ENCODE measurements at places on chromosomes 2 and 18.

- DNase-seq, result no peak
Observed at GRCh38 chr18:32974421-32975162, 201.8 kb upstream of the KLHL14 start.

- no peak for DNase-seq
Observed at GRCh38 chr2:183149489-183149888, 25.2 kb downstream of the NUP35 start.

DNA sequence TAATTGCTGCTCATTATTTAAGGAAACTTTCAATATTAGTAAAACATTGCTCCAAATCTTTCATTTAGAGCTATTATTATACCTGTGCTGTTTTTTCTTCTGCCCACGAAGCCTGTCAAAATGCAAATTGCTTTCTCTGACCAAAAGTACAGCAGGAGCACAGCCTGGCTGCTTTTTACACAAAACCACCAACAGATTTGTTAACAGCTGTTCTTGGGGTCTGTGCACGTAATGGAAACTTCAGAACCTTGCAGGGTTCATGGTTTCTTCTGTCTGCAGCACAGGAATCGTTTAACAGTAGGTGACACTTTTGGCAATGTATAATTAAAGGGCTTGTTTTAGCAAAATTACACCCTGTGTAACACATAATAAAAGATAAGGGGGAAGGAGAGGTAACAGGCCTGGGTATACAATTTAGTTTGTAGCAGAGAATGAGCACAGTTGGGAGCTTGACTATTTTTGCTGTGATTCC, 447.3 kb downstream of the KCNJ3 start:
- no peak for DNase-seq

GRCh38 chr2:33158482-33159003, 211.8 kb downstream of the LTBP1 start:
- no peak for DNase-seq

- no peak for DNase-seq
Observed at GRCh38 chr18:31490833-31491232, 7.1 kb upstream of the DSG2 start.

DNA sequence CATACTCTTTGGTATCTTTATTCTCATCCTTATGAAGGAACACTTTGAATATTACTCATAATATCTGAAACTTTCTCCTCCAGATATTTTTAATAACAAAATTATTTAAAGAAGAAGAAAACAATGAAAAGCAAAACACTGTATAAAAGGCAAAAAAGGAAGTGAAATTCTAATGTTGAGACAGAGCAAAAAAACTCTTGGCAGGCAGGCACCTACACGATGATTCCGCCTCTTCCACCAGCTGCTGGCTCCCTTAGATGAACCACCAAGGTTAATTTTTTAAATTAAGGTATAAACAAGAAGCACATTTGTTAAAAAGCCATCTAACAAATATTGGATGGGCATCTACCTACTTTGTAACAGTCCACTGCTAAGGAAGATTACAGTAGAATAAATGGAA, 434.7 kb downstream of the EPHA4 start:
- DNase-seq, result no peak

DNA sequence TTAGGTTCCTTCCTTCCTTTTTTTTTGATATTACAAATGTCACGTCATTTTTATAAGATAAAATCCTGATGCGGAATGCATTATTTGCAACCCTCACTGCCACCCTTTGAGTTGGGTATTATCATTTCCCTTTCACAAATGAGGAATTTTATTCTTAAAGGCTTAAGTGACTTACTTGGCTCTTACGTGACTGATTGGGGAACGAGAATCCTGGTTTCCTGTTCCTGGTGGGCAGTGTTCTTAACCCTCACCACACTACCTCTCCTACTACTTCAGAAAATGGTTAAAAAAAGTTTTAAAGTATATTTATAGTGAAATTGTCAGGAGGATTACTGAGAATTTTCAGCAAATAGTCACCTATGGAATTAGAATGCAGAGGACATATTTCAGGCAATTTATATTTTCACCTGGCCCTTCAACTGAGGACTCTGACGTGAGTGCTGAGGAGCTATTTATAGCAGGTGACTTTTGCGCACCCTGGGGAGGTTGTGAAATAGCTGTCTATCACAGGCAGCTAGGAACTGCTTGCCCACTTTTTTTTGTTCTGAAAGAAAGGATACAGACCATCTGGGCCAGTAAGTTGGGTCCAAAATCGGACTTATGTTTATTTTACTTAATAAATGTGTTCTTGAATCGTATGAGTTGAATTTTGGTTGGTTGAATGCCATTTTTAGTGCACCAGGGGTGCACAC, 18.7 kb upstream of the RASGRP3 start:
- DNase-seq, result no peak

GRCh38 chr2:136259551-136259950, 141.6 kb upstream of the CXCR4 start:
- DNase-seq, result no peak

DNA sequence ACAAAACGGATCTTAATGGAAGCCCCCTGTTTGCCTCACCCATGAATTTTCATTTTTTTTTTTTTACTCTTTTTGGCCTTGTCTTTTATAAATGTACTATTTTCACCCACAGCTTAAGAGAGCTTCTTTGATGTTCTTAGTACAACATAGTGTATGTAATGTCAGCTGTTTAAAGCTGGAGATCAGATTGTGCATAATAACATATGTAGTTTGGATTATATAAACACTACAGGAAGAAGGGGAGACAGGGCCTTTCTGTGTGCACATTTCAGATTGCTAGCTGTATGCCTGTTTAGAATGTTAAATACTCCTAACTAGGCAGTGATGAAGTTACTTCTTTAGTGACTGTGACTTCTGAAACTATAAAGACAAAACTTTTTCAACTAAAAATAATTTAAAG, 2.1 kb upstream of the TANC1 start:
- DNase-seq, result no peak

DNA sequence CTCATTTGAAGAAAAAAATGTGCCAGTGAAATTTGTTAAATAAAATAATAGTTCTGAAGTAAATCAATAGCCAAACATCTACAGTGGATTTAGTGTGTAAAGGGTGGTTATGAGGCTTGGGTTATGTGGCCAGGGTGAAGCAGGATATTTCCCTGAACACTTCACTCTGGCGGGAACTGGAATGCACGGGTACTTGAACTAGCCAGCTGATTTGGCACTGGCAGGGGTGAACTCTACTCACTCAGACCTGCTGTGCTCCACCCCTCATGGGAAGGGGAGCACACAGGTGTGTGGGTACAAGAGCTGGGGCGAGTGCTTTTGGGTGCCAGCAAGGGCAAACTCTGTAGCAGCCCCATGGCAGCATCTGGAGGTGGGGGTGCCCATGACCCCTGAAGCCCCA, 278.2 kb downstream of the CALCRL start:
- no peak for DNase-seq

DNA sequence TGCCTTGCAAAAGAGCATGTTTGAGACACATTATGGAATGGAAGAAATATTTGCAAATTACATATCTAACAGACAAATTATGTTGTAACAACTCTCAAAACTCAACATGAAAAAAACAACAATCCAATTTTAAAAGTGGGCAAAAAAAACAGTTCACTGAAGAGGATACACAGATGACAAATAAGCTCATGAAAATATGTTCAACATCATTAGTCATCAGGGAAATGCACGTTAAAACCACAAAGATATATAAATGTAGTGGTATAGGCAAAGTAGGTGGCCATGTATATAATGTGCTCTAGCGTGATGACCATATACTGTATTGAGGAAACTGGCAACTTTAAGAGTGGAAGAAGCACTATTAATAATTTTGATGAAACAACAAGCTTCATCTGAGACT, 220.1 kb downstream of the IRS1 start:
- no peak for DNase-seq

DNA sequence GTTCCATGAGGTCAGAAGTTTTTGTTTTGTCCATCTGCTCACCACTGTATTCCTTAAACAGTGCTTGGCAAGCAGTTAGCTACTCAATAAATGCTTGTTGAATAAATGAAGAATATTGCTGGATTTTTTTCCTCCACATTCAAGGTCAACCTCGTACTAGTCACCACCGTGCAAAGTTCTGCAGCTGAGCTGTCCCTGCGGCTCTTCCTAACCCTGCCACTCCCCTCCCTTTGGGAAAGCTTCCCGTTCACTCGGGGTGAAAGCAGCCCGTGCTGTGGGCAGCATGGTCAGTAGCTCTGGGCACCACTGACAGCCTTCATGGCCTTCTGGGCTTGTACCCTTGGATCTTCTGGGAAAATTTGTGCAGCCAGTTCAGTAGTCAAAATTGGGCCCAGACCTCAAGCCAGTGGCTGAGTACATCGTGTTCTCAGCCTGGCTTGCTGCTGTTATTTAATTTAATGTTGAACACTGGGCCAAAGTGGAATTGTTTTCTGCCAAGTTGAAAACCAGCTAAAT, 469.3 kb upstream of the RAB12 start:
- no peak for DNase-seq

DNA sequence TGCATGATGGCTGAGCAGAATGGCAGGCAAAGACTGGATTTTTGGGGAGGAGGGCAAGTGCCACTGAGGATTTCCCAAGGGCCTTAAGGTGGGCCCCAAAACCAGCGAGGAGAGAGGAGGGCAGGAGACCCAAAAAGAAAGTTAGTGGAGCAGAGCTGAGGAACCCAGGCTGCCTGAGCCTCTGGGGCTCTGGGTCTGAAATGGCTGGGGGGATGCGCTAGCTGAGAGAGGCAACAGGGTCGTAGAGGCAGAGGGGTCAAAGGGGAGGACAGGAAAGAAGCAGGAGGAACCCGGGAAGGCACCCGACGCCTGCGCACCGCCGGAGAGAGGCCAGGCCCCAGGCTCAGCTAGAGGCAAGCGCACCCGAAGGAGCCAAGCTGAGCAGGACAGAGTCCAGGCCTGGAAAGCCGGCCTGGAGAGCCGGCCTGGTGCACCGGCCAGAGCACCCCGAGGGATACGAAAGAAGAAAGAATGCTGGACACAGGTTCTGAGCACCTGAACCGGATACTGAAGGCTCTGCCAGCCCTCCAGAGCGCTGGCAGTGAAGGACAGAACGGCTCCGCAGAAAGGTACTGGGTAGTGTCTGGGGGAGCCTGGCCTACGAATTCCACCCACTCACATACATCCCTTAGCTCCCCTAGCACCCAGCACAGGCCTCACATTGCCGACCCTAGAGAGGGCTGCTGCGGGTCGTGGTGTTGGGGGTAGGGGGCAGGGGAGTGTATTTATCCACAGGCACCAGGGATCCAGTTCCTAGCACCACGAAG, 39.5 kb upstream of the ATP6V1B1 start:
- no peak for DNase-seq

- no peak for DNase-seq
Observed at GRCh38 chr2:240183006-240183874, 42.8 kb upstream of the OTOS start.

- DNase-seq, result no peak
Observed at GRCh38 chr2:127047054-127047453, 59.9 kb downstream of the BIN1 start.

- DNase-seq, result no peak
Observed at GRCh38 chr18:38368886-38369285, 803.3 kb upstream of the CELF4 start.

- no peak for DNase-seq
Observed at GRCh38 chr2:59968441-59968840, 585.0 kb downstream of the BCL11A start.

DNA sequence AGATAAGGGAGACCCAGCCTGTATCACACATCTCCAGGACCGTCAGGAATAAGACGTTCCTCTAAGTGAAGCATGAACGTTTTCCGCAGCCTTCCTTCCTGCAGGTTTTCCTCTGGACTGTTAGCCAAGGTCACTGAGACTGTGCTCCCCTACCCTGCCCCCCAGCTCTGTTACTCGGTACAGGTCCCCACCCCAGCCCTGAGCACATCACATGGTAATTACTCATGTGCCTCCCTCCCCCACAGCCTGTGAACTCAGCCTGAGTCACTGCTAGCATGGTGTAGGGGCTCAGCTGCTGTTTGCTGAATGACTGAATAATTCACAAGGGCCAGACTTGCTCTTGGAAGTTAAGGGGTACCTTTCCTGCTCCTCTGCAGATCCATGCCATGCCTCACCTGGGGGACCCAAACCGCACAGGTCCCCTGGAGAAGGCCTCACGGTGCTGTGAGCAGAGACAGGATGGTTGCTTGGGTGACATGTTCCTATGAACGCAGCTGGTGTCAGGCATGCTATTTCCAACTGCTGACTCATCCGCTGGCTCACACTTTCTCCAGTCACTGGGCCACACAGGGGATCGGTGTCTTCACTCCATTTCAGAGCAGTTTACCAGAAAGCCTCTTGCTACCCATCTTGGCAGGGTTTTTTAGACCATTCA, 88.2 kb downstream of the PLB1 start:
- DNase-seq, result no peak

DNA sequence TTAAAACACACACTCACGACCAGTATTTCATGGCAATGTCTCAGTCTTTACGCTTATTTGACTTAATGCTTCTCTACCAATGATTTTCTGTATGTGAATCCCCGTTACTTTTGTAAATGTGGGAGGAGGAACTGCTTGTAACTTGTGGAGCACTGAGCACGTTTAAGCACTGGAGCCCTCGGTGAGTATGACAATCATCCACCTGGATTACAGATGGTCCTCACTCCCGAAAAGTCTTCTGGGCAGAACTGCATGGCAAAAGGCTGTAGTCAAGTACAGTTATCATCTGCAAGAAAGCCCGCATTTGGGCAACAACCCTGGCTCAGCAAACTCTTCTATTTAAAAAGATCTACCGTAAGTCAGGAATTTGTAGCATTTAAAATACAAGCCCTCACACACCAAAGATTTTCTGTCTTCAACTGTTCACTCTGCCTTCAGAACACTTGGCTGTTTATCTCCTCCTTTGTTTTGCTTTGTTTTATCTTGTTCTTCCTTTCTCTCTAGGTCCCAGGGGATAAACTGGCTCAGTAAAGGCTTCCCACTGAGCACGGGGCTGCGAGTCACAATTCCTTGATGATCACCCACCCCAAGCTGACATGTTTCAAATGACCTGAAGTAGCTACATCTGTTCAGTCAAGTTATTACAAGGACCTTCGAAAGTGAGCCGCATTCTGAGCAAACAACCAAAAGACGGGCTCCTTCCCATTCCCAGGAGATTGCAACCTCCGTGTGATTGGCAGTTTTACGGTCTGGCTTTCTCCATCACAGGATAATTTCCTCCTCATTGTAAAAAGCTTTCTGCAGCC, 102.2 kb downstream of the DLGAP1 start:
- no peak for DNase-seq

GRCh38 chr2:176682278-176682677, 413.0 kb downstream of the MTX2 start:
- DNase-seq, result no peak

DNA sequence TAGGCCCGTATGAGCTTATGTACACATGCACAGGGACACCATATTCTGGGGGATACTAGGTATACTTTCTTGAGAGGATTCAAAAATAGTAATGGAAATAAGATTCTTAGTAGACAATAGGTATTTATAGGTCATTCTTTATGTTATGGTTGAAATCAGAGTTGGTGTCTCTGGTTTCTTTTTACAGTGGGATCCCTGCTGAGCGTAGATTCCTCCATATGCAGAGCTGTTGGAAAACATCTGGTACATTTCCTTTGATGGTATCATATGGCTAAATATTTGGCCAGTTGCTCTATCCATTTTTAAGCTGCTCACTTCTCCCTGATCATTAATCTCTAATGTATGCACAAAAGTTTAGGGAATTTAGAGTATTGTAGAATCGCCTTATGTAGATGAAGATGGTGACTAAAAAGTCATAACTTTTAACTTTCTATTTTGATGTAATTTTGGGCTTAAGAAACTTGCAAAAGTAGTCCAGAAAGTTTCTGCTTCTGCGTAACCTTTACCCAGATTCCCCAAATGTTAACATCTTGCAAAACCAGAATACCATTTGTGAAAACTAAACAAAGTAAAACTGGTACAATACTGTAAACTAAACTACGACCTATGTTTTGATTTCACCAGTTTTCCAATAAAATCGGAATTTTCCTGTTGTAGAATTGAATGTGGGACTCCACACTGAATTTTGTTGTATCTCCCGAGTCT, 5.4 kb downstream of the ARHGAP28 start:
- DNase-seq, result no peak

Measured in T follicular helper cell (primary cell).